ENCODE measurements at places on chromosomes 3 and 15.

DNA sequence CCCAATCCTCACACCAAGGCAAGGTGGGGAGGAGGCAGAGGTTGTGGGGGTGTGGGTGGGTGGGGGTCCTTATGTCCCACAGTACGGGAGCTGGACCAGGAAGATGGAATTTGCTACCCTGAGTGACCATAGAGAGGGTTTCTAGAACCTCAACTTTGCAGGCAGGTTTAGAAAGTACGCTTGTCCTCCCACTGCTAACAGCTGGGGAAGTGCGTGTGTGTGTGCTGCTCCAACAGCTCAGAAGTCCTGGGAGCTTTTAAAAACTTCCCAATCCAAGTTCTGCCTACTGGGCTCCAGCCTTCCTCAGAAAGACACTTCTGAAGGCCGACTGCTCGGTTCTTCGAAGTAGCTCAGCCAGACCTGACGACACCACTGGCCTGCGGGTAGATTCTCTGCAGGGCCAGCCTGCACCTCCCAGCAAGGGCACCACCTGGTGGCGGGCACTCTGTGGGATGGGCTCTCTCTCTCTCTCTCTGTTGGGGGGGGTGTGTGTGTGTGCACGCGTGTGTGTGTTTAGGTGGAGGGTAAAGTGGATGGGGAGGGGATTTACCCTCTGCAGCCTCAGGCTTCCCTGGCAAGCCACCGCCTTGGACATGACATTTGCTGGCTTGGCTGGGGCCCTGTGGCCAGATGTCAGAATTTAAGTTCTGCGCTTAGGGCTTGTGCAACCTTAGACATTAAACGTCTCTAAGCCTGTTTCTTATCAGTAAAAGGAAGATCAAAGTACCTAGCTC, 15.6 kb downstream of the TMEM158 start:
- DNase-seq = peak; percentile 63

DNA sequence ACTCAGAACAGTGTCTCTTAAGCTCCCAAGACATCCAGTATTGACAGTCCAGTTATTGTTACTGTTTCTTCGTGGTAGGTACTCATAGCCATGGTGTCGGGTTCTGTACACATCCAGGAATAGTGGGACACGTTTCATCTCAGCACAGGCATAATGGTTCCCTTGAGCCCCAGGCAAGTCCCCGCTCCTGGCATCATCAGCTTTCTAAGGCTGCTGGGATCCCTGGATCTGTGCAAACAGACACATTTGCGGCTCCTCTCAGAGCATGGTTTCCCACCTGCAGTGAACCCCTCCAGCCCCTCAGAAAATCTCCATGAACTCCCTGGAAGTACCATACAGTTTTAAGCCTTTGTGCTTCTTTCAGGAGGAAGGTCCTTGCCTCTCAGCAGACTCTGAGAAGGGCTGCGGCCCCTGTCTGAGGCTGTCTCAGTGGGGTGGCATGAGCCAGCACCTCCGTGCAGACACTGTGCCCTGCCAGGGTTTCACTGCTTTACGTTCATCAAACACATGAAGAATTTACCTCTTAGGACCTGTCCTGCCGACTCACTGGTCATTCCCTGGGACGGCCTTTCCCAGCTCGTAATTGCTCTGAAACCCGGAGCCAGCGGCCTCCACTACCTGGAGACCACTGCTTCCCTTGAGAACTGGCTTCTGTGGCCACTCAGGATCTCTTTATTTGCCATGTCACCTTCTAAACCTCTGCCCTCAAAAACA, 124.9 kb downstream of the LRRK1 start:
- DNase-seq = no peak

DNA sequence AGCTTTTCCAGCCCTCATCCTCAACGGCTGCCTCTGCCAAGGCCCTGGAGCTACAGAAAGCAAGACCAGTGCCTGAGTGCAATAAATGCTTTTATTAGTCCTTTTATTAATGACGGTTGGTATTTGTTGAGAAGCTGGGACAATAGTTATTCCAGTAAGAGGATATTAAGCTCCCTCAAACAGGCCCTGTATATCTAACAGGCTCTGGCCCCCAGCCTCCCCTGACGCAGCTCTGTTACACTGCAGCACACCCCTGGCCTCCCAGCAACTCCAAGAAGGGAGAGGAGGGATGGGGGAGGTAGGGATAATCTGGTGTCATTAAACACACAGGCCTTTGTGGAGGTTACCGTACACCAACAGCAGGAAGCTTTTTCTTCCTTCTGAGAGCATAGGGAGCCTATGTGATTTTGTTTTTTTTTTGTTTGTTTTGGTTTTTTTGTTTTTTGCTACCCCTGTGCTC, 30.8 kb upstream of the MAGEF1 start:
- no peak for DNase-seq

GRCh38 chr3:25427563-25427941, 511 bp upstream of the RARB start:
- no peak for DNase-seq

DNA sequence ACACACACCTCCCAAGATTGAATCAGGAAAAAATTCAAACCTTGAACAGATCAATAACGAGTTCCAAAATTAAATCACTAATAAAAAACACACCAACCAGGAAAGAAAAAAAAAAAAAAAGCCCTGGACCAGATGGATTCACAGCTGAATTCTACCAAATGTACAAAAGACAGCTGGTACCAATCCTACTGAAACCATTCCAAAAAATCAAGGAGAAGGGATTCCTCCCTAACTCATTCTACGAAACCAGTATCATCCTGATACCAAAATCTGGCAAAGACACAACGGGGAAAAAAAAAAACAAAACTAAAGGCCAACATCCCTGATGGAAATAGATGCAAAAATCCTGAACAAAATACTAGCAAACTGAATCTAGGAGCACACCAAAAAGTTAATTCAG, 54.4 kb upstream of the SLC12A8 start:
- DNase-seq = no peak

- DNase-seq = no peak
Observed at GRCh38 chr15:72783004-72783639, 436 bp downstream of the ADPGK start.

- no peak for DNase-seq
Observed at GRCh38 chr3:172208586-172209332, 169.4 kb downstream of the FNDC3B start.

GRCh38 chr15:63178034-63178433, 11.4 kb upstream of the RAB8B start:
- DNase-seq = no peak

GRCh38 chr3:45644791-45645201, 44.4 kb upstream of the SACM1L start:
- DNase-seq = peak; percentile 67

DNA sequence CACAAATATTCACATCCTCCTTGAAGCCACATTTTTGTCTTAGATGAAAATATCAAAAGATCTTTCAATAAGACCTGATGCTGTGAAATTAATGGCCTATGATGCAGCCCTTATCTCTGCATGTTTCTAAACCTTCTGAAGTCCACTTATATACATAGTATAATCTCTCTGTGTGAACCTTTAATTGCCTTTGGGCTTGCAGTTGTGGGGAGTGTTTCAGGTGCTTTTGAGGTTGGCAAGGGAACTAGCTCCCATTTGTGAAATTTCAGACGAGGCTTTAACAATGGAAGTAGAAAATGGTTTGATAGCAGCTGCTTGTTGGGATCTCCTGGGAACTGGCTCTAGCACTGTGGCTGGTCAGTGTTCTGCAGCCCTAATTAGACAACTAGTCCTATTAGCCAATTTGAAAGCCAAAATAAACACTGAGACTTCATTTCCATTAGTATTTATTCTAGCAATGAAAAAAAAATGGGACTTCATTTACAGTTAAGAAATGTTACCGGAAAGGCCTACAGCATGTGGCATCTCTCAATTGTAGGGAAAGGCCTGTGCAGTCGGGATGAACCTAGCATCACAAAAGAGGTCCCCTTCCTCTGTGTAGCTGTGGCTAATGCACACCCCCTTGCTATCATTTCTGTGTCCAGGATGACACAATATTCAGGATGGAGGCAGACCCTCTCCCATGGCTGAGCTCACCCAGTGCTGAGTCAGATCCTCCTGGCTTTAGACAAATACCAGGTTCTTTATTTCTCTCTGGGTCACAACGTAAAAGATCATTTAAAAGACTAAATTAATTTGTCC, 140.7 kb upstream of the TRIM42 start:
- no peak for DNase-seq

DNA sequence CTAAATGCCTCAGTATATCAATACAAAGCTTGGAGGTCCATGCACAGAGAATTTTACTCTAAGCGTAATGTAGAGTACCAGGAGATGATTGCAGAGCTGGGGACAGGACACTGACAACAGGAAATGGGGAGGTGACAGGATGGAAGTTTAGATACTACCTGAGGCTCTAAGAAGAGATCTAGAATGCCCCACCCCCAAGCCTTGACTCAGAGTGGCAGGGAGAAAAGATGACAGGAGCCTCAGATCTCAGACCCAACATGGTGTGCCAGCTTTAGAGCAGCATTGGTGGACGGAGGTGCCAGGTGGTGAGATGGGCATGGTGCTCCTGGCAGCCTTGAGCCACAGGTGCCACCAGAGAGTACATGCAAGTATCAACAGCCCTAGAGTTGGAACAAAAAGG, 62.5 kb downstream of the LYZL4 start:
- DNase-seq = no peak

DNA sequence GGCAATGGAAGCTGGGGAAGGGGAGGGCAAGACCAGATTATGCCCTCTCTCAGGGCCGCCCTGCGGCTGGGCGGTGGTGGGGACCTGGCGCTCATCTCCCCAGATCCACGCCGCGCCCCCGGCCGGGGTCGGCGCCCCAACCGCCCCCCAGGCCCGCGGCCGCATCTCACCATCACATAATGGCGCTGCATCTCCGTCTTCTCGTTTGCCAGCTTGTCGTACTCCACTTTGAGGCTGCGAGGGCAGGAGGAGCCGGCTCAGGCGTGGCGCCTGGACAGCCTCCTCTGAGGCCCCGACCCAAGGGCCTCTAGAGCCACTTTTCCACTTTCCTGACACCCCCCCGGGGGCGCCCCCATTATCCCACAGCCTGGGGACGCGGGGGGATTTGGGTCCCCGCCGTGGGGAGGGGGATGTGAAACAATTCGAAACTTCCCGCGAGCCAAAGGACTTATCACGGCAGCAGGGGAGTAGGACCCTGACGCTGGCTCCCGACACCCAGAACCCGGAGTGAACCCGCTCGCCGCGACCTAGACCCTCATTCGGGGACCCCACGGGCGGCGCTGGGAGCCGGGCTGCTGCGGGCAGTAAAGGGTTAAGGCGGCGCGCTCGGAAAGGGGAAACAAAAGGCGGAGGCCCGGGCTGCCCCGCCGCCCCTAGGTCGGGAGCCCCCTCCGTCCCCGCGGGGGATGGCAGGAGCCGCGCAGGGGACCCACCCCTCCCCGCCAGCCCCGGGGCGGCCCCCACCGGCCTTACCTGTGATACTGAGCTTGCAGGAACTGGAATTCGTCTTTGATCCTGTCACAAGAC, 2.1 kb downstream of the TLE3 start:
- no peak for DNase-seq

GRCh38 chr15:70319466-70319865, 221.7 kb upstream of the TLE3 start:
- no peak for DNase-seq

- no peak for DNase-seq
Observed at GRCh38 chr3:36804295-36805055, 40.1 kb upstream of the DCLK3 start.

DNA sequence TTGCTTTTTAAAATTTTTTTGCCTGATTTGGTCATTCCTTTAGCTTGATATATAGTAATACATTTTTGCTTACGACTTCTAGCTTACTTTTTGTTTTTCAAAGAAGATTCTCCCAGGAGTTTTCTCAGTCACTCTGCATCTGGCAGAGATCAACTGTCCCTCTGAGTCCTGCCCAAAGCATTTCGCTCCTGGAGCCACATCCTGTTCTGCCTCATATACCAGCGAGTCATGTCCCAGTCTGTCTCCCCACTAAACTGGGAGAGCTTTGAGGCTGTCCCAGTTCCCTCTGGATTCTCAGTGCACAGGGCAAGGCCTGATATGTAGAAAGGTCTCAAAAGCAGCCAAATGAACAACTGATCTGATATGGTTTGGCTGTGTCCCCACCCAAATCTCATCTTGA, 326.3 kb downstream of the ARRDC4 start:
- no peak for DNase-seq

GRCh38 chr3:170023165-170023564, 14.6 kb upstream of the GPR160 start:
- no peak for DNase-seq

- no peak for DNase-seq
Observed at GRCh38 chr3:132964266-132964665, 73.9 kb upstream of the TMEM108 start.

DNA sequence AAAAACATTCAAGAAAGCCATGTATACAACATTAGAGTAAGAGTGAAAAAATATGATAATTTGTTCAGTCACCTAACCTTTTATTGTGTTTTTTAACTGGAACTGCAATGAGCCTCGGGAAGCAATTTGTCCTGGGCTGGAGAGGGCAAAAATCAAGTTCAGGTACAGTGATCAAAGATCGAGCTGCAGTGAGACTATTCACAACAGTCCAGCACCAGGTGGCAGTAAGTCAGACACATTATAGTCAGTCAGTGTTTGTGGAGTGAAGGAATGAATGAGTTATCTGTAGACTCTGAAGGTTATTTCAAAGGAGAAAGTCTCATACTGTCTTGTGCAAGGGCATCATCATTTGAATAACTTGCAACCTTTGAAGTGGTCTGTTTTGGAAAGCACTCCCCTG, 116.6 kb downstream of the CHDH start:
- DNase-seq = no peak

- no peak for DNase-seq
Observed at GRCh38 chr15:67093504-67093862, 28.1 kb downstream of the SMAD3 start.

- peak; percentile 36 for DNase-seq
Observed at GRCh38 chr15:41561777-41562145, 2.7 kb downstream of the TYRO3 start.

DNA sequence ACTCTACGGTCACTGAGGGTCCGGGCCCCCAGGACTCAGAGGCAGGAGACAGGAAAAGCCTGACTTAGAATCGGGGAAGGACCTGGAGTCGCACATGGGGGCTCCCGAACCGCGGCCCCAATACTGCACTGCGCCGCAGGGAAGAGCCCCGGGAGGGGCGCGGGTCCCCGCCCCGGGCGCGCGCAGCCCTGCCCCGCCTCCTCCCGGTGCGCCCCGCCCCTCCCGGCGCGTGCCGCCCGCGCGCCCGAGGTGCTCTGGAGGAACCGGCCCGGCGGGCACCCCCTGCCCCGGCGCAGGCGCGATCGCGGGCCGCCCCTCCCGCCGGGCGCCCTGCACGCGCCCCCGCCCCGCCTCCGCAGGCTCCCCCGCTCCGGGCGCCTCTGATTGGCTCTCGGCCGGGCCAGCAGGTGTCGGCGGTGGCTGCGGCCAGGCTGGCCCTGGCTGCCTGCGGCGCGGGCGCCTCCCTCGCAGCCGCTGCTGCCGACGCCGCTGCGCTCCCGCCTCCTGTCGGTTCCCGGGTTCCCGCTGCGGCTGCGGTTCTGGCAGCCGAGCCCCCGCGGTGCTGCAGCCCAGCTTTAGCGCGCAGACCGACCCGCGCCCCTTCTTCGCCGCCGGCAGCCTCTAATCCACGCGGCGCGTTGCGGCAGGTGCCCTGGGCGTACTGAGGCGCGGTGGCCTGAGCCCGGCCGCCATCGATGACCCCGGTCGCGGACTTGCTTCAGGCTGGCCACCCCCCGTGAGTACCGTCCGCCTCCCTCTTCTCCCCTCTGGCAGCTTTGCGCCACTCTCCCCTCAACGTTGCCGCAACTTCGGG, at the start of gene MYRIP:
Gene MYRIP (plus strand): TSS at position 429 of the 814 bp plus-strand sequence. CDS start 91,208 bp downstream, outside the sequence.
- DNase-seq = no peak

GRCh38 chr3:111542611-111543300, 759 bp downstream of the CD96 start:
- DNase-seq = no peak

GRCh38 chr15:63258658-63259057, 18.7 kb upstream of the APH1B start:
- no peak for DNase-seq

- no peak for DNase-seq
Observed at GRCh38 chr3:9808345-9809037, 1.6 kb upstream of the TTLL3 start.
